Retina (tissue), 1 donor: ENCODE measurements at places on chromosomes 2 and 18.

DNA sequence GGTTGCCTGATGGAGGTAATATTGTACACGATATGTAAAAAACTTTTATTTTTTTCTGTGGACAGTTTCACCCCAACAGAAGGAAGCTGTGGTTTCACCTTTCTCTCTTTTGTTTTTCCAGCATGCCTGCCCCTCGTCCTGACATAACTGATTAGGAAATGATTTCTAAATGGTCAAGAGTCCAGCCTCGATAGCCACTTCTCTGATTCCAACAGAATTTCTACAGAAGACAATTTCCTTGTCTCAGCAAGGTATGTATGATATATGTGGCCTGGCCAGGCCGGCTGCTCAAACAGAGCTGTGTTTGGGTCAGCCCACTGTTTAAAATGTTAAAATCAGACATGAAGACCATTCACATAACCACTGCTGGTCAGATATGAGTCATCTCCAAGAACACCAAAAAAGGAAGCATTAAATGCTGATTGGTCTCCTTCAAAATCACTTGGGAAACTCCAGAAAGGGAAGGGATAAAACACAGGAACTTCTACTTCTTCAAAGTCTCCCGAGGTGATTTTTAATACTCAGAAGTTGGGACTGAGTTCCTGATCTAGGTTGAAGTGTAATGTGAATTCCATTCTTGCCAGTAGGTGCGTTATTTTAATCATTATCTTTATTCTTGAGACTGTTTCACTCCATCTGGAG is 22.3 kb downstream of the ATP8B1 start:
- no peak for DNase-seq

GRCh38 chr2:181458871-181459270 is 1.7 kb downstream of the ITGA4 start:
- no peak for DNase-seq

- peak; percentile 56 for DNase-seq
These were observed 815 bp downstream of the GPBAR1 start for GRCh38 chr2:218261423-218262236.

DNA sequence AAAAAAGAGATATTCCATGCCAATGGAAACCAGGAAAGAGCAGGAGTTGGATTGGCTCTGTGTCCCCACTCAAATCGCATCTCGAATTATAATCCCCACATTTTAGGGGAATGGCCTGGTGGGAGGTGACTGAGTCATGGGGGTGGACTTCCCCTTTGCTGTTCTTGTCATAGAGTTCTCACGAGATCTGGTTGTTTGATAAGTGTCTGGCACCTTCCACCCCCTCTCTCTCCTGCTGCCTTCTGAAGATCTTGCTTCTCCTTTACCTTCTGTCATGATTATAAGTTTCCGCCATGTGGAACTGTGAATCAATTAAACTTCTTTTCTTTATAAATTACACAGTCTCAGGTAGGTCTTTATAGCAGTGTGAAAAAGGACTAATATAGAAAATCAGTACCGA is 355.6 kb downstream of the NBAS start:
- no peak for DNase-seq

- DNase-seq, result no peak
These were observed 158.5 kb downstream of the ZNF385B start for GRCh38 chr2:179702912-179703311.

- peak; percentile 68 for DNase-seq
These were observed 1.2 kb downstream of the PAX3 start for GRCh38 chr2:222297600-222297935.

DNA sequence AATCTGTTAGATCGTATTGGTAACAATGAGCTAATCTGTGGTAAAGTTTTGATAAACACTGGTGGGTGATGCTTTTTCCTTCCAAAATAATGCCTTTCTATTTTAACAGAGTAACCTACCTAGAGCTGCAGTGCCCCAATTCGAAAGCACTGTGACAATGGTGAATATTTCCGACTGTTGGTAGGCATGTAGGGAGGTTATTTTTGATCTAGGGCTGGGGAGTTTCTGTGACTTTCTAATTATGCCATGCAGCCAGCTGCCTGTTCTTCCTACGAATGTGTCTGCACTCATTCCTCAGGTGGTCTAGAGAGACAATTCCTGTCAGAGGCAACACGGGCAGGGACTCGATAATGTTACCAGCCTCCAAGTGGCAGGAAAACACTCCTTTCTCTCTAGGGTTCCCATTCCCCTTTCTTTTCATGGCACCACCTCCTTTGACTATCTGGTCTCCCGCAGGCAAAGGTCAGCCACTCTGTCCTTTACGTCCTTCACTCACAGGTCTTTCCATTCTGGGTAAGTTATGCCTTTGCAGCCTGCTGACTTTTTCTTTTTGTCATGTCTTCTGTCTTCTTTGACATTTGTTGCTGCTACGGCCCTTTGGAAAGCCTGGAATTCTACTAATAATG is 167.2 kb upstream of the MGAT5 start:
- no peak for DNase-seq

- DNase-seq, result no peak
These were observed 189.4 kb upstream of the ARL4C start for GRCh38 chr2:234686088-234686890.

GRCh38 chr2:71683070-71683469 is 229.7 kb downstream of the DYSF start:
- no peak for DNase-seq

DNA sequence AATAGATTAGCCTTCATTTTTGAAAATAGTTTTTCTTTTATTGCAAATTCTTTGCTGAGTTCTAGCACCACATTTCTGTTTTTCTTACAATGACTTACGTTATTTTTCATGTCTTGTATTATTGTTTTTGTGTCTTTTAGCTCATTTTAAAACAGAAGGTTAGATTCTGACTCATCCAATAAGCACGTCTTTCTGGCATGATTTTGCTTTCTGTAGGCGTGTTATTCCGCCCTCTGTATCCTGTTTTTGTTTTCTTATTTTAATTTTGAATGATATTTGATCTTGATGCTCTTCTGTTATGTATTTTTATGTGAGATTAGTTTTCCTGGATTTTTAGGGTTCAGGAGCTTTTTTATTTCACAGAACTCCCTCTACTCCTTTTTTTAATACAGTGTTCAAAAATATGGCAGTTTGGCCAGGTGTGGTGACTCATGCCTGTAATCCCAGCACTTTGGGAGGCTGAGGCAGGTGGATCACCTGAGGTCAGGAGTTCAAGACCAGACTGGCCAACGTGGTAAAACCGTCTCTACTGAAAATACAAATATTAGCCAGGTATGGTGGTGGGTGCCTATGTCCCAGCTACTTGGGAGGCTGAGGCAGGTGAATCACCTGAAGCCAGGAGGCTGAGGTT is 145.0 kb downstream of the CLIP4 start:
- no peak for DNase-seq

DNA sequence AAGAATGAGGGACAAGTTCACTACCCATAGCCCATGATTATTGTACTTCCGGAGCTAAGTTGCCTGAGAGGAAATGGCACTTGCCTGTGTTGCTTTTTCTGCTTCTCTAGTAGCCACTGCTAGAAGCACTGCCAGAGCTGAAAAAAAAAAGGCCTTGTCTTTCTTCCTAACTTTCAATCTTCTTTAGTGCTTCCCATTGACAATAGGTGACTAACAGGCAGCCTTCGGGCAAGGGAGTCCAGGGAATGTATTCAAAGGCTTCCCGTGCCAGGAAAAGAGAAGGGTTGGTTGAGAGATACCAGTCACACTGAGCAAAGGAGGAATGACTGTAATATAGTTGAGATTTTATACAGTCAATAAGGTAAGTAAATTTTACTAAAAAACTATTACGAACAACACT is 242.0 kb downstream of the CALCRL start:
- no peak for DNase-seq

DNA sequence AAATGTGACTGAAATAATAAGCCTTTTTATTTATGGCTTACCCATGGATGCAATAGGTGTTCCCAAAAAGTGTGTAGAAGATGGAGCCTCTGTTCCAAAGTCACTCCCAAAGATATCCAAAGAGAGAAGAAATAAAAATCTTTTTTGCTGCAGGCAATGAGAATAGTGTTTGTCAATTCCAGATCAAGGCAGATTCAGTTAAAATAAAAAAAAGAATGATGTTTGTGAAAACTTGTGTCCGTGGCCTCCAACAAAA is 43.9 kb downstream of the COMMD1 start:
- DNase-seq, result no peak

DNA sequence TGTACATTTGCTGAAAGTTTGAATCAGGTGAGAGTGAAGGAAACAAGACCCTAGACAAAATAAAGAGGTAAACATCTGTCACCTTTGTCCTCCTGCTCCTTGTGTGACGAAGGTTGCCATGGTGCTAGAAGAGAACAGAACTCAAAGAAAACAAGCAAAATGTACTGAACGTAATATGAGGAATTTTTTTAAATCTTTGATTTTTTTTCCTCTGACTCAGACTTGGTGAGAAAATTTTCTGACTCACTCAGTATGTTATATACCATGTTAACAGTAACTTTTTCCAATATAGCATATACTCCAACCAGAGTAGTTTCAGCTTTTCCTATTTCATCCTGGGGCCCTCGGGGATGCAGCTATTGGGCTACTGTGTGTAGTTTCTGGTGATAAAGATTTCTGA is 2114.6 kb upstream of the PIK3C3 start:
- DNase-seq, result no peak

DNA sequence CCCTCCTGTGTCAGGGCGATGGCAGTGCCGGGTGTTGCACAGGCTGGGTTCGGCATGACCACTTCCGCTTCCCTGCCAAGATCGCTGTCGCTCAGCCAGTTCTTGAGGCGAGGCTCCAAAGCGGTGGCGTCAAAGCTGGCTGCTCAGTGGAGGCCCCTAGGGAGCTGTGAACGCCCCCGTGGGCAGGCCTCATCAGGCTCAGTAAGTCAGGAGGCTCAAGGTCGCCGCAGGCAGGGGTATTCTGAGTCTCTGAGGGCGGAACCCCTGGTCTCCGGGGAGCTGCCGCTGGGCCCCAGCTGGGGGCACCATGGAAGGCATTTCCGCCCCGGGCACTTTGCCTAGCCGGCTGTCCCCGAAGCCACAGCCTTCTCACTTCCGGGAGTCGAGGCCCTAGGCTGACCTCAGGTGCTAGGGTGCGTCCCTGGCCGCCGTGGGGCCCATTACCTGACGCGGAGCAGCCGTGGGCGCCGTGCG is 210.4 kb downstream of the SOCS6 start:
- DNase-seq, result no peak

DNA sequence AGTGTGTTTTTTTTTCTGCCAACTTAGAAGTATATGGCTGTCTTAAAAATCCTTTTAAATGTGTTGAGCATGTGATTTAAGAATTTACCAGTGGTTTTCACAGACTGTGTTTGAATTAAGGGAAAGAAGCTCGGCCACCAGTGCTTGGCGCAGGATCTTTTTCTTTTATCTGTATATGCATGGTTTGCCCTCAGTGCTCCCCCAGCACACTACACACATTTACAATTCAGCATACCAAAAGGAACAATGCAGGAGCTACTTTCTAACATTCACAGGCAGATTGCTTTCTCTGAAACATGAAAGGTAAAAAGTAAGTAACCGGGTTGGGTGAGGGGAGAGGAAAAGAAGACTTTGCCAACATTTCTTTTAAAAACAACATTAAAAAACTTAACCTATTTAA is 3.9 kb downstream of the SALL3 start:
- peak; percentile 30 for DNase-seq

DNA sequence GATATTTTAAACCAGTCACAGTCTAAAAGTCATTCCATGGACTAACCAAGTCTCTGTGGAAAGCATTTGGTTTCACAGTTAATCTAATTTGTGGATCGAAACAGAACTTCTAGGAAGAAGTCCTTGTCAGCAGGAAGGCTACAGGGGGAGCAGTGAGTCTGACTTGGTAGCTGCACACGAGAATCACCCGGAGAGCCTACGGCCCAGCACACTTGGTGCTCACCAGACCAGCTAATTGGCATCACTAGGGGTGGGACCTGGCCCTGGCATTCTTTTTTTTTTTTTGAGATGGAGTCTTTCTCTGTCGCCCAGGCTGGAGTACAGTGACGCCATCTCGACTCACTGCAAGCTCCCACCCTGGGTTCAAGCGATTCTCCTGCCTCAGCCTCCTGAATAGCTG is 97.7 kb downstream of the ZNF532 start:
- DNase-seq, result no peak

GRCh38 chr2:228329282-228329681 is 147.8 kb upstream of the SPHKAP start:
- DNase-seq, result no peak

- DNase-seq, result no peak
These were observed 33.2 kb upstream of the NAB1 start for GRCh38 chr2:190615555-190616200.

DNA sequence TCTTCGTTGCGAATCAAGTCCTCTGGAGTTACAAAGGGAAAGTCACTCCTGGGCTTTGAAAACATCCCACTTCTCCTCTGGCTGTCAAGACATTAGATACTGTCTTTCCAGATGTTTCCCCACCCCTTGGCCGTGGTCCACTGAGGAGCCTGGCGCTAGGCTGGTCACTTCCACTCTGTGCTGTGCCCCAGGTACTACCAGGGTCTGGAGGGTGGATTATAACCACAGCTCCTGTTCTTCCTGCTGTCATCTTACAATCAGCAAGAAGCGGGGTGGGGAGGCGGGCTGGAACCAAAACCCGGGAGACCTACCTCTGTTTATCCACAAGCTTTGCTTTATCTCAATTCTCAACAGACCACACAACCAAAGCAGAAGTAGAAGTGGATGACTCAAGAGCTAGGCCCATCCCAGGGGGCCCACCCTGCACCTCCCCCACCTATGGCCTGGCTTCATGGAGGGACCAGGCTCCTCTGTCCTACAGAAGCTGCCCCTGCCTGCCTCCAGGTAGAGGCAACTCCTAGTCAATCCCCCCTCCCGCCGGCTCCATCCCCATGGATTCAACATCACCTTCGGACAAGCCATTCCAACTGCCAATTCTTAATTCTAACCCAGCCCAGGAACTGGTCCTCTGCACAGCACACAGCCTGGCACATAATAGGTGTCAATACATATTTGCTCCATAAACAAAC is 17.8 kb downstream of the SMAD7 start:
- no peak for DNase-seq

- DNase-seq, result no peak
These were observed 104.0 kb downstream of the DYSF start for GRCh38 chr2:71557321-71557720.

GRCh38 chr2:189913821-189914220 is 129.6 kb downstream of the PMS1 start:
- no peak for DNase-seq

GRCh38 chr2:28670856-28671255 is 80.8 kb upstream of the PPP1CB start:
- DNase-seq, result peak; percentile 23

GRCh38 chr2:239596792-239597191 is 196.0 kb upstream of the HDAC4 start:
- no peak for DNase-seq

- no peak for DNase-seq
These were observed 76.7 kb upstream of the SESTD1 start for GRCh38 chr2:179341152-179341866.

GRCh38 chr18:60100778-60101177 is 201.0 kb downstream of the PMAIP1 start:
- DNase-seq, result no peak

DNA sequence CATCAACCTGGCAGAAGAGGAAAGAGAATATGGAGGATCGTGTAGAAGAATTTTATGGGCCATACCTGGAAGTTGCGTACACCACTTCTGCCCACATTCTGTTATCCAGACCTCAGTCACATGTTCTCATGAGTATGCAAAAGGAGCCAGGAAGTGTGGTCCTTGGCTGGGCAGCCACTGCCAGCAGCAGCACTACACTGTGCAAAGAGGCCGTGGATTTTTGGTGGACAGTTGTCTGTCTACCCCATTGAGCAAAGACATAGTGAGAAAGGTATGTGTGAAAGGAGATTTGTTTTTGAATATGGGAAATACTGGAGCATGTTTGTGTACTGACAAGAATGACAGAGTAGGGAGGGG is 68.1 kb downstream of the SDC1 start:
- no peak for DNase-seq
